ENCODE measurements at places on chromosomes 1 and 21.

- DNase-seq: no peak
Measured at GRCh38 chr1:78630600-78630999, 10.4 kb downstream of the IFI44L start.

DNA sequence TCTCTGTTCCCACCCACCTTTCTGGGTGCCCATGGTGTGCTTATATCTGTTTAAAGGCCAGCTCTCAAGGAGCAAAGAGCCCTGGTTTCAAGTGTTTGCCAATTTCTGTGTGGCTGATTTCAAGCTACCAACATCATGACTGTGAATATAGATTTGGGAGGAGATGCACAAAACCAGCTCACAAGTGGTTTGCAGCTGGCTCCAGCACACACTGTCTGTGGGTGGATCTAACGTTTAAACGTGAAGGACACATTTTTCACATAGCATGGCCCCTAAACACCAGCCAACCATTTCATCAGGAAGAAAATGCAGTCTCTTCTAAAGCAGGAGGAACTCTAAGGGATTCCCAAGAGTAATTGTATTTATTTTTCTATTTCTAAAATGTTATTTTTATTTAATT lies 65.2 kb downstream of the FCRL5 start:
- no peak for DNase-seq

- peak; percentile 67 for DNase-seq
Measured at GRCh38 chr1:20483833-20484518, 2.0 kb downstream of the CAMK2N1 start.

DNA sequence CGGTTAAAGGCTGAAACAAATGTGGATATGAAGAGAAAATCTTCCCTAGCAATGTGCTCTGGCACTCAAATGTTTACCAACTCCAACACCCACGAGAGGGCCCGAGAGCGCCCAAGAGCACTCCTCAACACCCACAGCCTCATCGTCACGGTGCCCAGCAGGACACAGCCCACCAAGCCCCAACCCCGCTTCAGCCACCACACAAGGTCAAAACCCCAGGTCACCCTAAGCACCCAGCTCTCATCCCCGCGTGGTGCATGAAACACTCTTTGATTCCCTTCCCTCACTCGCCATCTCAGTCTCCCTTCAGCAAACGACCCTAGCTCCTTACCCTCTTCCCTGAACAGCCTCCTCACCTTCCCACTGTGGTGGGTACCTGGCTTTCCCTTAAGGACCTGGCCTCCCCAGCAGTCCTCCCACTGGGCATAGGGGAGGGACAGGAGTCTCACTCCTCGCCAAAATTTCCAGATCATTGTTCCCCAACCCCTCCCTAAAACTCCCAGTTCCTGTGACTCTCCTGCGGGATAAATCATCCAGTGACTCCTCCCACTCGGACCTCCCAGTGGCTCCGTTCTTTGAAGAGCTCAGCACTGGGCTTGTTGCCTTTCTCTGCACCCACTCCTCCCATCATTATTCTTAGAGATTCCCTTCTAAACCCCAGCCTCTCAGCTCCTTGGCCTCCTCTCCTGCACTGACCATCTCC lies 170.4 kb upstream of the SYT6 start:
- no peak for DNase-seq

GRCh38 chr1:171743081-171743870 lies 1.4 kb upstream of the VAMP4 start:
- peak; percentile 72 for DNase-seq

GRCh38 chr1:3463013-3463385 lies 8.5 kb downstream of the ARHGEF16 start:
- DNase-seq: no peak

DNA sequence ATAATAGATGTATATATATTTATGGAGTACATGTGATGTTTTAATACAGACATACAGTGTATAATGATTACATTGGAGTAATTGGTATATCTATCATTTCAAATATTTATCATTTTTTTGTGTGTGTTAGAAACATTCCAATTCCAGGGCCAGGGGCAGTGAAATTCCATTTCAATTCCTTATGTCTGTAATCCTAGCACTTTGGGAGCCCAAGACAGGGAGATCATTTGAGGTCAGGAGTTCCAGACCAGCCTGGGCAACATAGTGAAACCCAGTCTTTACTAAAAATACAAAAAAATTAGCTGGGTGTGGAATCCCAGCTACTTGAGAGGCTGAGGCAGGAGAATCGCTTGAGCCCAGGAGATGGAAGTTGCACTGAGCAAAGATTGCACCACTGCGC lies 30.4 kb upstream of the PDC start:
- no peak for DNase-seq

- DNase-seq: no peak
Measured at GRCh38 chr1:17887661-17888371, 132.7 kb downstream of the ACTL8 start.

DNA sequence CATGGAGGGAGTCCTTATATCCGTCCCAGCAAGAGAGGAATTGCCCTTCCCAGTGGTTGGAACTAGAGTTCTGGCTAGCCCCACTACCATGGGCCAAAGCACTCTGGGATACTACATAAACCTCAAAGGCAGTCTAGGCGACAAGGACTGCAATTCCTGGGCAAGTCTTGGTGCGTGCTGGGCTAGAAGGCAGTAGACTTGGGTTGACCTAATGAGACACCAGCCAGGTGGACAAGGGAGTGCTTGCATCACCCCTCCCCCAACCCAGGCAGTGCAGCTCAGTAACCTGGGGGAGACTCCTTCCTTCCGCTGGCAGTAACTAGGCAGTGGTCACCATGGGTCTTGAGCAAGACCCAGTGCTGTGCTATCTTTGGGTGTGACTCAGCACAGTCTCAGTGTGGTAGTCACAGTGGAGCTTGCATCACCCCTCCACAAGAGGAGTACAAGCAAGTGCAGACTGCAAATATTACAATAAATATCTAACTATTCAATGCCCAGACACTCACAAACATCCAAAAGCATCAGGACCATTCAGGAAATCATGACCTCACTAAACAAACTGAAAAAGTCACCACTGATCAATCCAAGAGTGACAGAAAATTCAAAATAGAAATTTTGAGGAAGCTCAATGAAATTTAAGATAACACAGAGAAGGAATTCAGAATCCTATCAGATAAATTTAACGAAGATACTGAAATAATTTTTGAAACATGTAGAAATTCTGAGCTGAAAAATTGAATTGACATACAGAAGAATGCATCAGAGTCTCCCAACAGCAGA lies 84.7 kb upstream of the LYPLAL1 start:
- peak; percentile 65 for DNase-seq

DNA sequence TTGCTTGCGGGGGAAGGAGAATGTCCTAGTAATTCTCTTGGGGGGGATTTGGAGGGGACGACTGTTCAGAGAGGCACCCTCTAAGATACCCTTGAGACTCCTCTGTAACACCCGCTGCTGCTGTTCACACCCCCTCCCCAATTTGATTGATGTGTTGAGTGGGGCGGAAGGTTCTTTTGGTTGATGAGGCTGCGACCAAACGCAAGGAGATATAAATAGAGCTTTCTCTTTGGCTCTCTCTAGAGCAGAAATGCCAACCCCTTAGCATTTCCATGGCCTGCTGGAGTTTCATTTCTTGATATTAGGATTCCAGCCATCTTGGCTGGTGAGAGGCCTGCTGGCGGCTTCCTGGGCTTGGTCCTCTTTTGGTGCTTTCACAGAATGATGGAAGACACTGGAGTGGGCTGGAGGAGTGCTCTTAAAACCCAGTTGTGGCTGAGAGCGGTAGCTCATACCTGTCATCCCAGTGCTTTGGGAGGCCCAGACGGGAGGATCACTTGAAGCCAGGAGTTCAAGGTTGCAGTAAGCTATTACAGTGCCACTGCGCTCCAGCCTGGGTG lies 2.0 kb downstream of the PIK3CD start:
- no peak for DNase-seq

- DNase-seq: no peak
Measured at GRCh38 chr1:188155261-188155660, 1326.5 kb downstream of the PLA2G4A start.

- no peak for DNase-seq
Measured at GRCh38 chr1:156196445-156196844, 2.5 kb downstream of the SLC25A44 start.

- DNase-seq: no peak
Measured at GRCh38 chr1:30312226-30312625, 411.2 kb downstream of the MATN1 start.

DNA sequence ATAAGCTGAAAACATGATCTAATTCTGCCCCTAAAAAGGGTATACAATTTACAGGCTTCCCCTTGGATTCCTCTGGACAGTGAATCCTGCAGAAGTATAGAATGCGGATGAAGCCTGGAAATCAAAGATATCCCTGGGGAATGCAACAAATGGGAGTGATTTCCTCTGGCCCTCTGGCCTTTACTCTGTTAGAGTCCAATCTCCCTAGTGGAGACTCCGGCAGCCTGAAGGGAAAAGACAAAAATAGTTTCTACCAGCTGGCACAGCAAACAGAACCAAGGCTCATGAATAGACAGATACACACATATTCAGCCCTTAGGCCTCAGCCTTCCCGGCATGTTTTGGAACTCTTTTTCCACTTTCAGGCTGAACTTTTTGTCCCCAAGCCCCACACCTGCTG lies 3.9 kb upstream of the LRRC52 start:
- DNase-seq: no peak

GRCh38 chr21:45747233-45747766 lies 103.8 kb downstream of the PCBP3 start:
- no peak for DNase-seq

GRCh38 chr1:108862698-108863477 lies 6.0 kb upstream of the AKNAD1 start:
- DNase-seq: no peak

DNA sequence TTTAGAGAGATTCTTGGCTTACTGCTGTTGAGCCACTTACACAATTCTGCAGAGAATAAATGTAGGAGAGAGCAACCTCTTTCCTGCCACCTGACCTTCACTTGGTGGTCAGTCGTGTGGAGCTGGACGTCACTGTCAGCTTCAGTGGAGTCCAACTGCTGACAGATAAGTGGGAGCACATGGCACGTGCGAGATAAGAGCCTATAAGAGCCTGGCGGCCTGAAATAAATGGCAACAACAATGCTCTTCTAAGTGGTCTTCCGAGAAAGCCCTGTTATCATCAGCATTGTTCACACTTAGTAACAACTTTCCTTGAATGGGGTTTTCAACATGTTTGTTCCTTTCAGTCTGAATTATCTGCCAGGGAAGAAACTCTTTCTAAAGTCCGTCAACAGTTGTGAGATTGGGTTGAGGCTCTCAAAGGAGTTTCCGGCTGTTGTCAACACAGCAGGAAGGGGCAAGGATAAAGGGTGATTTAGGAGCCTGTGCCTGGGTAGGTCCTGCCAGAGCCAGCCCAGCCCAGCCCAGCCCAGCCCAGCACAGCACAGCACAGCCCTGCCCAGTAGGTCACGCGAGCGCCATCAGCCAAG lies 57.2 kb upstream of the RUNX1 start:
- no peak for DNase-seq

GRCh38 chr1:159122005-159122621 lies 45.5 kb upstream of the AIM2 start:
- peak; percentile 58 for DNase-seq

GRCh38 chr21:35036465-35037383 lies 12.4 kb downstream of the RUNX1 start:
- DNase-seq: no peak

GRCh38 chr1:40312238-40313205 lies 4.6 kb downstream of the COL9A2 start:
- DNase-seq: no peak

DNA sequence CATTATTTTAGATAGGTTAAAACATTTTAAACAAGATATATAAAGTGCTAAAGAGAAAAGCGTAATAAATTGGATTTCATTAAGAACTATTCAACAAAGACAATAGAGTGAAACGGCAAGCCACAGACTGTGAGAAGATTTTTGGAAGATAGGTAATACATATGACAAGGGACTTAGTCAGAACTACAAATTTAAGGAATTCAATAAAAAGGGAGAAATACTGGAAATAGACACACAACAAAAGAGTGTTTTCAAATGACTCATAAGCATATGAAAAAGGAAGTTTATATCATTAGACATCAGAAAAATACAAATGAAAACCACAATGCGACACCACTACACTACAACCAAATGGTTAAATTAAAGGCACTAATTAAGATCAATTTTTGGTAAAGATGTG lies 90.5 kb downstream of the GDAP2 start:
- DNase-seq: peak; percentile 34

DNA sequence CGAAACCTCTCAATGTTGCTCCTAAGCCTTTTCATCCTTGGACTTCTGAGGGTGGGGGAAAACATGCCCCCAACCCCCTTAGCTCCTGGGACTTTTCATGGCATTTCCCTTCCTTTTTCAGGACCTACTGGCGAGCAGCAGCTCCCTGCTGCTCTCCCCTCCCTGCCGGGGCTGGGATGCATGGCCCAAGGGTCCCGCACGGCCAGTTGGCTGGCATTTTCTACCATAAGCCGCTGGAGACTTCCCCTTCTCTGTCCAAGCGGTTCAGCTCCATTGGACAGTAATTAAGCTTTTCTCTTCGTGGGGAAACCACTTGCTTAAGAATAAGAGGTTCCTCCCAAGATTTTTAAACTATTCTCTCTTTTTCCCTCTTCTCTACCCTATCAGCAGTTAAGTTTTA lies 52.8 kb downstream of the FCRL5 start:
- no peak for DNase-seq

DNA sequence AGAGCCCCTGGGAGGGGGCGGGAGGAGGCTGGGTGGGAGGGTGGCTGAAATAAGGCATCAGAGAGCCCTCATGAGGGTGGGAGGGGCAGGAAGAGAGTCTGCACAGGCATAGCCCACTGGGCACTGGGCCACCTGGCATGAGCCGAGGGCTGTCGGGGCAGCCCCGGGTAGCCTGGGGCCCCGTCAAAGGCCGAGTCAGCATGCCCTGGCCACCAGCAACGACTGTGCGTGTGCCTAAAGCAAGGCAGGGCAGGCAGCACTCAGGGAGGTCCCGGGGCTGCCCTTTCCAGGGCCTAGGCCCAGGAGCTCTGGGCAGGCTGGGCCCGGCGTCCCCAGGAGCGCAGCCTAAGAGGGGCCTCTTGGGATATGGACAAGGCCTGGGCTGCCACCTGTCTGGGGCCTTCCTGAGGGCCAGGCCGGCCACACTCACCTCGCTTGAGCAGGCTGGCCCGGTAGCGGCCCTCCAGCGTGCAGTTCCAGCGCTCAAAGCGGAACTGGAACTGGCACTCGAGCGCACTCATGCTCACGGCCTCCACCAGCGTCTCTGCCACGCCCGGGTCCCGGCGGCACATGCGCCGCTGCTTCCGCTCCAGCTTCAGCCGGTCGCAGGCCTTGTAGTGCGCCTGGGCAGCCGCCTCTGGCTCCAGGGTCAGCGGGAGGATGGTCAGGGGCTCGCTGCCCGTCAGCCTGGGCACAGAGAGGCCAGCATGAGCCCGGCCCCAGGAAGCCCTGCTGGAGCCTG lies 22.7 kb downstream of the WNT9A start:
- no peak for DNase-seq

- DNase-seq: peak; percentile 80
Measured at GRCh38 chr1:37795340-37796125, 1.9 kb downstream of the MANEAL start.

All from astrocyte of the hippocampus (primary cell).